Thyroid gland (tissue), 4 donors: ENCODE measurements at places on chromosomes 11 and 22. TPM values are rescaled to one million over a fixed set of nuclear protein-coding genes. Genes with fewer than 3 reads are reported as not detected.
A peak's percentile ranks its signal among the peaks of the same experiment; 100 is the strongest.

Gene SAA4
- total RNA-seq, result not detected

DNA sequence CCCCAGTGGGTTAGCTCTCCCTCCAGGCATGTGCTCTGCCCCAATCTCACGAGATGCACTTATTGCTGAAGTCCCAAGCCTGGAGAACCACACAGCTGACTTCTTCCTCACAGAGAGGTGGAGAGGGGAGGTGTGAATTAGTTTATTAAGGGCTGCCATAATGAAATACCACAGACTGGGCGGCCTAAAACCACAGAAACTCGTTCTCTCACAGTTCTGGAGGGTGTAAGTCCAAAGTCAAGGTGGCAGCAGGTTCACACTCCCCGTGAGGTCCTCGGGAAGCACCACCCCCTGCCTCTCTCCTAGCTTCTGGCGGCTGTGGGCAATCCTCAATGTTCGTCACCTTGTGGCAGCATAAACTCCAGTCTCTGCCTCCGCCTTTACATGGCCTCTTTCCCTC is 39.3 kb downstream of the TECTA start:
- no peak for DNase-seq

GRCh38 chr11:70124321-70125000 is 46.3 kb downstream of the ANO1 start:
- peak; percentile 93 for DNase-seq

GRCh38 chr11:12295943-12296342 is 81.4 kb upstream of the PARVA start:
- DNase-seq, result no peak

DNA sequence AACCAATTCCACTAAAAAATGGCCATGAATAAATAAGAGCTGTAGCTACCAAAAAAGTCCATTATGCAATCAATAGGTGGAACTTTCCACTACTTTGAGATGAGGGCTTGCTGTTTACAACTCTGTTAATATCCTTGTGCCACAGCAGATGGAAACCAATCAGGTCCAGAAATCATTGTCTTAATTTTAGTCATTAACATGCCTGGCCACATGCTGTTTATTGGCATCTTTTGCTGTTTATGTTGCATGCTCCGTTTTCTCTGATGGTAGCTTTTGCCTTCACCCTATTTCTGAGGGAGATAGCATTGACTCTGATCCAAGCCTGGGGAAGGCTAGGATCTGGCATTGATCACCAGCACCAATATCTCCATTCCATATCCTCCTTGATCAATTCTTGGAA is 192.9 kb upstream of the SEZ6L start:
- no peak for DNase-seq

- DNase-seq, result no peak
Measured at GRCh38 chr22:44172370-44173108, 8.2 kb upstream of the PARVG start.

- no peak for DNase-seq
Measured at GRCh38 chr22:41050883-41051282, 41.5 kb upstream of the EP300 start.

- DNase-seq, result no peak
Measured at GRCh38 chr11:20669820-20670684, 666 bp downstream of the NELL1 start.

GRCh38 chr11:23405350-23405937 is 545.2 kb upstream of the CCDC179 start:
- DNase-seq, result no peak

GRCh38 chr22:32080904-32081303 is 37.8 kb downstream of the SLC5A1 start:
- DNase-seq, result peak; percentile 16

DNA sequence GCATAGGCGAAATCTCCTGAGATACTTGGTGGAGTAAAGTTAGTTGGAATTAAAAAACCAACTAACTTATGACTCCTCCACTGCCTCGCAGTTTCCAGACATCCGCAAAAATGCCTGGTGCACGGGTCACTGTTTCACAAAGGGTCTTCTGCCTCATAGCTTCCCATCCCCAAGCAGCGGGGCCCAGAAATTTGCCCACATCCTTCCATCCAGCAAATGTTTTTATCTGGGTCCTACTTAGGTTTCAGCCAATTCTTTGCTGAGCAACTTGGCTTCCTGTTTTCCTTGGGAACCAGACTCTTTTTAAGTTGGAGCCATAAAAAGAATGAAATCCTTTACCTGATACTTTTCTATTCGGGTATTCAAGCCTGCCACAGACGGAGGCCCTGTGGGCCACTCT is 36.2 kb downstream of the FZD4 start:
- no peak for DNase-seq

GRCh38 chr11:9740202-9740883 is 76.5 kb downstream of the SWAP70 start:
- peak; percentile 61 for DNase-seq

DNA sequence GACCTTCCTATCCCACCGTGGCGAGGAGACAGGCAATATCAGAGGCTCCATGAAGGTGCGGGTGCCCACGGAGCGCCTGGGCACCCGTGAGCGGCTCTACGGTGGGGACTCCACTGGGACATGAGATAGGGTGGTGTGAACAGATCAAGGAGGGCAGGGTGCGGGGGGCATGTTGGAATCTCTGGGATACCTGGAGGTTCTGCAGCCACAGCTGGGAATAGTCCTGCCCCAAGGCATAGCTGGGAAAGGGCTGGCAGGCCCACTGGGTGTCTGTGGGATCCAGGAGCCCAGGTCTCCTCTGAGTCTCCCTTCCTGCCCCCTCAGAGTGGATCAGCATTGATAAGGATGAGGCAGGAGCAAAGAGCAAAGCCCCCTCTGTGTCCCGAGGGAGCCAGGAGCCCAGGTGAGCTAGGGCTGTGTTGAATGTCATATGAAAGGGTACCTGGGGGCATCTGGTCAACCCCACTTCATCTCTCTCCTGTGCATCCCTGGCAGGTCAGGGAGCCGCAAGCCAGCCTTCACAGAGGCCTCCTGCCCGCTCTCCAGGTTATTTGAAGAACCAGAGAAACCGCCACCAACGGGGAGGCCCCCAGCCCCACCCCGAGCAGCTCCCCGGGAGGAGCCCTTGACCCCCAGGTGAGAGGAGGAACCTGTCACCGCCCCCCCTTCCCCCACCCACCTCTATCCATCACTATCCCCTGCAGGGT is 8.5 kb downstream of the PHOX2A start:
- DNase-seq, result no peak

- DNase-seq, result no peak
Measured at GRCh38 chr11:786235-787083, 3.4 kb downstream of the CEND1 start.

DNA sequence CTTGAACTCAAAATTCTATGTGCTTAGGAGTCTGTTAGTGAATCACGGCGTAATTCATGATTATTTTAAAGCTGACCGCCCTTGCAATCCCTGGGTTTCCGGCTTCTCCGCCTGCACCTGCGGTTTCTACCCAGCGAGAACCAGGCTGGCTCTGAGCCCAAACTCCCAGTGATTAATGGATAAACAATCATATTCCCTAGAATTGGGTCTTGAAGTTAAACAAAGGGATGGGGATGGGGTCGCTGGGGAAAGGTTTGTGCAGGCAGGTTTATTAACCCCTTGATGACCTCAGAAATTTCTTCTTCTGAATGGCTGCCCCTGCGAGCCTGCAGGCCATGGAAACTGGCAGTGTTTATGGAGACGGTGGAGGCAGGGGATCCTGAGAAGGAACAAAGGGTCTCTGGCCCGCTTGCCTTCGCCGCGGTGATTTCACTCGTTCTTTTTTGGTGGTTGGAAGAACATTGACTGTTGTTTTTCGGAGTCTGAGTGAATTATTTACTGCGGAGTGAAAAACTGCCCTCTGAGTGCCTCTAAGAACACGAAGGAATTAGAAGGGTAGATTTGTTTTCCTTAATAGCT is 1000.3 kb downstream of the BRD1 start:
- DNase-seq, result no peak

Gene GLYAT
- not detected for total RNA-seq

DNA sequence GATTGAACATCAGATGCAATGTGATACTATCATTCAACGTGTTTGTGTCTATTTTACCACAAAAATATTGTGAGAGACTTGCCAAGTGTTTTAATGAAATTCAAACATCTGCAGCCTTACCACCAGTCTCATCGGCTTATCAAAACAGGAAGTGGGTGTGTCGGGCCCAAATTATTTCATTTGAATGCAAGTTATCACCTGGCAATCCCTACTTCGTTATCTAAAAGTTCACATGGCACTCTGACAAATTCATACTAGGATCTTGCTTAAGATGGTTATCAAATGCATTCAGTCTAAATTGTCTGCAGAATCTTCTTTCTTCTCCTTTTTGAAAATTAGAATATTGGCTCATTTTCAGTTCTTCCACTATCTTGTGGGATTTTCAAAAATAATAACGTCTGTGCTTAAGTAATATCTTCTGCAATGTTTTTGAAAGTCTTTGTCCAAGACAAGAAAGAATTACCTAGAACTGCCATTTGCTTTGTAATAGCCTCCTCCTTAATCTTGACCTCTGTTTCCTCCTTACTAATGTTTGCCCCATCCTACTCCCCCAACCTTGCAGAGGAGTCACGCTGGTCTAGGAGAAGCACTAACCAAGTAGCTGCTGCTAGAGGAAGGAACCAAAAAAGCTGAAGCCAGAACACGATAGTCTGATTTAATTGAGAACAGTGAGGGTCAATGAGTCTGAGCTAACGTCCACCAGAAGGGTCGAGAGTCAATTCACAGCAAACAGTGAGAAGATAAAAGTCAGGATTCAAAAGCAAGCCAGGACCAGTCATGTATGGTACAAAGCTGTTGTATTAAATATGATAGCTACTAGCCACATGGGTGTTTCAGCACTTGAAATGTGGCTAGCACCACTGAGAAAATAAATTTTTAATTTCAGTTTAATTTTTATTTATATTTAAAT is 10.2 kb upstream of the BIRC3 start:
- no peak for DNase-seq

DNA sequence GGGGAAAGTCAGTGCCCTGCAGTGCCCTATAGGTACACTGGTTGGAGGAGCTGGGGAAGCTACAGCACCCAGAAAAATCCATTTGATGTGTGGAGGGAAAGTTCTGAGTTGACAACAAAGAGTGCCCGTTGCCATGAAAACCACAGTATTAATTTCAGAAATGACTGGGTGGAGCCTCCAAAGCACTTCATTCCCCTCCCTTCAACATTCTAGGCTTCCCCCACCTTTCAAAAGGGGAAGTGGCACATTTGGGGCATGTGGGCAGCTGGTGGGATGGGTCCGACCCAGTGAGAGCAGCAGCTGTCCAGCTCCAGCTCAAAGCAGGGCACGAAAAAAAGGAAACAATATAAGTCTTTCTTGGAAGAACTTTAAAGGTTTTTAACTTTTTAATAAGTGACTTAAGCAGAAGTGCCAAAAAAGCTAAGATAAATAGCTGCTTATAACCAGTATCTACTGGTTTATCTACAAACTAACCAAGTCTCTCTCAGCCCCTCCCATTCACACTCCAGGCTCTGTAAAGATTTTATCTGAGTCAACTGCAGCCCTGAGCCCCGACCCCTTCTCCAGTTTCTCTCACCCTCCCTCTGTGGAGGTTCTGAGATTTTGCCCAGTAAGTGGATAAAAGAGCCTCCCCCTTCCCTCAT is 9.0 kb upstream of the AHNAK start:
- DNase-seq, result no peak

- DNase-seq, result no peak
Measured at GRCh38 chr11:125350206-125351032, 145.6 kb downstream of the FEZ1 start.

Gene PATE2
- total RNA-seq, result not detected

- DNase-seq, result peak; percentile 63
Measured at GRCh38 chr11:59207988-59208451, 4.7 kb downstream of the MPEG1 start.

DNA sequence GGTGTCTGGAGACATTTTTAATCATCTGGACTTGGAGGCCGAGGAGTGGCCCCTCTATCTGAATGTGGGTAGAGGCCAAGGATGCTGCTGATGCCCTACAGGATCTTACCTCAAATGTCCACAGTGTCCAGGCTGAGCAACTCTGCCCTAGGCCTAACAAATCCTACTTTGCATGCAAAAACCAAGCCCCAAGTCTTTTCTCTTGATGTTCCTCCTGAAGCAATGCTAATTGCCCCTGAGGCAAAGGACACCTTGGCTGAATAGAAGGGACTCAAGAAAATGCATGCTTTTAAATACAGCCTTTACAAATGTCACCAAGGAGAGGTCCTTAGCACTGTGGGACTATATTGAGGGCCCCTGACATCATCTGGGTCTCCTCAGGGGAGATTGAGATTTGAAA is 43.8 kb upstream of the PHF21B start:
- DNase-seq, result no peak

Gene DUSP8
- 3.5 TPM for total RNA-seq

DNA sequence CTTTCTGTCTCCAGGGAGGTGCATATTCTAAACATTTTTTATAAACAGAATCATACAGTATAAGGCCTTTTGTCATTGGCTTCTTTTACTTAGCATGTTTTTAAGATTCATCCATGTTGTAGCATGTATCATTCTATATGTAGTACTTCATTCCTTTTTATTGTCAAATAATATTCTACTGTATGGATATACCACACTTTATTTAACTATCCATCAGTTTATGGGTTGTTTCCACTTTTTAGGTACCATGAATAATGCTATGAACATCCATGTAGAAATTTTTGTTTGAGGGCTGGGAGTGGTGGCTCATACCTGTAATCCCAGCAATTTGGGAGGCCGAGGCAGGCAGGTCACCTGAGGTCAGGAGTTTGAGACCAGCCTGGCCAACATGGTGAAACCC is 73.1 kb downstream of the PHF21A start:
- no peak for DNase-seq

- DNase-seq, result no peak
Measured at GRCh38 chr11:80637571-80637970, 1196.7 kb upstream of the TENM4 start.

Gene CRACR2B
- total RNA-seq, result 17.2 TPM

Gene B3GAT1
- total RNA-seq, result 5.9 TPM

DNA sequence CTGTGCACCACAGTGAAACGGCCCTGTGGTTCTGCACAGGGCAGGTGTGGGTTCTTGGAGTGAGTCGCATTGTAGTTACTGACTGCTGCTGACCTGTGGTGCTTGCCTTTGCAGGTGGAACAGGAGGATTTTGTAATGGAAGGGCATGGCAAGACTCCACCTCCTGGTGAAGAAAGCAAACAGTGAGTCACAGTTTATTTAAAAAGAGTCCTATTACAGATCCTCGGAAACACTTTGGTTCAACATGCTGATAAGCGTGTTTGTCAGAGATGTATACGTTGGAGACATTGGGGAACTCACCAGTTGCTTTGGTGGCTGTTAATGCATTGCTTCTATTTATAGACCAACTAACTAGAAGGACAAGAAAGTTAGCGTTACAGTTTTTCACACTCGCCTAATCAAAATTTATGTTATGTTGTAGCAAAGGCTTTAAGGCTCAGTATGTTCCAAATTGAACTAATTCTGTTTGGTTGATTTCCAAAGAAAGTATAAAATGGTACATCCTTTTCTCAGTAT is 21.7 kb upstream of the TNRC6B start:
- peak; percentile 61 for DNase-seq

DNA sequence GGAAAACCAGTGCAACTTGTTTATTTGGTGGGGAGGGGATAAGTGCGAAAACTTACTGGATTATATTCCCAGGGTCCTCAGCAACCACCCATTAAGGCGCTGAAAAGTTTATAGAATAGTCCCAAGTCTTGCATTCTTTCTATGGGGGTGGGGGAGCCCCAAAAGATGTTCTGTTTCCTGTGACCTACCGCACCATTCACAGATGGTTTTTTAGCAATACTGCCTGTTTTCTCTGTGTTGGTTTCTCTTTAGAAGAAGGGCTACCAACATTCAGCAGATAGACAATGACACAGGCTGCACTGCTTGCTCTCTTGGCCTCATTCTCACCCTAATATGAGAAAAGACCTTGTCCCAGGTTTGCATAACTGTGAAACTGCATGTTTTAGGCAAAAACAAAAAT is 86.5 kb downstream of the FAM76B start:
- no peak for DNase-seq

- no peak for DNase-seq
Measured at GRCh38 chr22:45859231-45860161, 117.5 kb downstream of the WNT7B start.
